Suppressor macrophage treated with lipopolysaccharide for 4 hours (primary cell): ENCODE measurements at places on chromosomes 1 and 21.

DNA sequence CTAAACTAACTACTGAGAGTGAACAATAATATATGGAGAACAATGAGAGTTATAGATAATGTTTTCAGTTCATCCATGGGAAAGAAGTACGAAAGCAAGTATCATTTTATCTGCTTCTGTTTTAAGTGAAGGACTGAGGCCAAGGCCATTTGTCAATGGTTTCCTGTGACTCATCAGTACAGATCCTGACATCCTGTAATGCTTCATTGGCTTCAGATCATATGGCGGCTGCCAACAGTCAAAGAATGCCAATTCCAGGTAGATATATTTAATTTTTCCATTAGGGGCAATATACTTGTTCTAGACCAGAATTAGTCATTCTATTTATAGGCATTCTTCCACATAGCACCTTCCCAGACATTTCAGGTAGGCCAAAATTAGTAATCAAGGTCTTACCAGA, 97.3 kb downstream of the USH2A start:
- no peak for DNase-seq

- DNase-seq: peak; percentile 65
Measured at GRCh38 chr1:32349211-32349708, 13.0 kb downstream of the FAM229A start.

- no peak for DNase-seq
Measured at GRCh38 chr1:161228032-161228431, 2.2 kb downstream of the TOMM40L start.

DNA sequence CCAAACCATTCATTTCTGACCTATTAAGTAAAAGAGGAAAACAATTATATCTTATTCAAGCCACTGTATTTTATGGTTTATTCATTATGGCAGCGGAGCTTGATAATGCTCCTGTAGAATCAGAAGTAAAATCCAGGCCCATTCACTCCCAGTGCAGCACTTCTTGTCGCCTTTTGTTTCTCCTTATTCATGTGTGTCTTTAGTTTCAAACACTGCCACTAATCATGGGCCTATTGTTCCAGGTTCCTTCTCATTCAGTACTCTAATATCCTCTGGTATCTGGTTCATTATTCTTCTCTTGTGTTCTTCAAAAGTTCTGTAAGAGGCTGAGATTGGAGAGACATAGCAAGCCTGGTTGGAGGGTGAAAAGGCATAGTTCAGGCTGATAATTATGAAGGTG, 218.3 kb downstream of the LRRIQ3 start:
- DNase-seq: no peak

DNA sequence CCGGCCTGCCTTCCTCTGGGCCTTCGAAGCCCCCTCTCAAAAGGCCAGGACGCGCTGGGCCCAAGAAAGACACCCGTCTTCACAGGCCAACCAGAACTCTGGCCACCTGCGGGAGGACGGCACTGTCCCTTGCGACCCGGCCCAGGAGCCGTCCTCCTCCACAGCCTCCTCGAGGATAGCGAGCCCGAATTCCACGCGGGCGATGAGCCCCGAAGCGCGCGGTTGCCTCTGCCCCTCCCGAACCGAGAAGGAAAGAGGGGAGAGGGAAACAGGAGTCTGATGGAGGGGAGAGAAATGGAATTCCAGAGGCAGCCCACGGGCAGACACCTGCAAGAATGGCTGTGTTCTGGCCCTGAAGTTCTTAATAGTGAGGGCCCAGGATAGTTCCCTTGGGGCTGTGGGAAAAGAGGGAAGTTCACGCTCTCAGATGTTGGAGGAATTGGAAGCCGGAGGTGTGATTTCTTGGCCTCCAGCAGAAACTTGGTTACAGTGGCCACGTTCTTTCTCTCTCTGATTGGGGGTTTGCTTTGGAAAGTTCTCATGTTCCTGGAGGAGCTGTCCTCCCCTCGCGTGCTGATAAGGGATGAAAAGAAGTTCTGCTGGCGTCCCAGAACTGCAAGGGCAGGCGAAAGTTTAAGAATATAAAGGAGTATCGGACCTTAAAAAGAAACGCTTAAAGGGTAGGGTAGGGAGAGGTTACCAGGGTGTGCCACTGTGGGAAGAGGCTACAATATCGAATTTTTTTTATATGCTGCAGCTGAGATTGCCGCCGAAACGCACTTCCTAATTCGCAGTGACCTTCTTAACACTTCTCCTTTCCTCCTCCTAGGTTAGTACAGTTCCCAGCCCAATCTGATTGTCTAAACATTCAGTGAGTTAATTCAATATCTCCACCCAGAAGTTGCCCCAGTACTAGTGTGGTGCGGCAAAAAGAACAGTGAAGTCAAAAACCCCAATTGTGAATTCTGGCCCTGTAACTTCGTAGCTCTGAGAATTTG, 5.8 kb upstream of the SLC44A5 start:
- DNase-seq: no peak

DNA sequence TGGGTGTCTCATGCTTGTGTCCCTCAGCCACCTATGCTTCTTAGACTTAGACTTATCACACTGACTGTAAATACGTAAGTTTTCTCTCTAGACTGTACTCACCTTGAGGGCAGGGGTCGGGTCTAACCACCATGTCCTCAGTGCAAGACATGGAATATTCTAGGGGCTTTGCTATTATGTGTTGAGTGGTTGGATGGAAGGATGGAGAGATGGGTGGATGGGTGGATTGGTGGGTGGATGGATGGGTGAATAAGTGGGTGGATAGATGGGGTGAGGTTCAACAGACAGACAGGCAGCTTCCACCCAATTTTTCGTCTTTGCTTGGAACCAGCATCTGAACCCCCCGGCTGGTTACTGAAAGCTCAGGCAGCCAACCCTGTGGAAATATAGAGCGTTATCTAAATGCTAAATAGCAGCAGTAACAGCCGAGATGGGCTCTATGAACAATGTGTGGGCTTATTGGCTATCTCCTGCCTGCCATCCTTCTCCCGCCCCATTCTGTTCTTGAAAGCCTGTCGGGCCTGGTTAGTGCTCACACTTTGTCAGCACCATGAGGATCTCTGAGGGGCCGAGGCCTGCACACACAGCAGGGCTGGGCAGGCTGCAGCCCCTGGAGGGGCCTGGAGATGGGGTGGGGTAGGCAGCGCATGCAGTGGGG, 130.7 kb downstream of the ACTL8 start:
- no peak for DNase-seq

GRCh38 chr1:1915911-1916840, 1.1 kb downstream of the CALML6 start:
- no peak for DNase-seq

GRCh38 chr1:214677945-214678344, 75.0 kb downstream of the CENPF start:
- no peak for DNase-seq

- no peak for DNase-seq
Measured at GRCh38 chr21:28959367-28960099, 33.1 kb downstream of the LTN1 start.

GRCh38 chr1:76826072-76826845, 41.0 kb upstream of the ST6GALNAC5 start:
- DNase-seq: no peak

DNA sequence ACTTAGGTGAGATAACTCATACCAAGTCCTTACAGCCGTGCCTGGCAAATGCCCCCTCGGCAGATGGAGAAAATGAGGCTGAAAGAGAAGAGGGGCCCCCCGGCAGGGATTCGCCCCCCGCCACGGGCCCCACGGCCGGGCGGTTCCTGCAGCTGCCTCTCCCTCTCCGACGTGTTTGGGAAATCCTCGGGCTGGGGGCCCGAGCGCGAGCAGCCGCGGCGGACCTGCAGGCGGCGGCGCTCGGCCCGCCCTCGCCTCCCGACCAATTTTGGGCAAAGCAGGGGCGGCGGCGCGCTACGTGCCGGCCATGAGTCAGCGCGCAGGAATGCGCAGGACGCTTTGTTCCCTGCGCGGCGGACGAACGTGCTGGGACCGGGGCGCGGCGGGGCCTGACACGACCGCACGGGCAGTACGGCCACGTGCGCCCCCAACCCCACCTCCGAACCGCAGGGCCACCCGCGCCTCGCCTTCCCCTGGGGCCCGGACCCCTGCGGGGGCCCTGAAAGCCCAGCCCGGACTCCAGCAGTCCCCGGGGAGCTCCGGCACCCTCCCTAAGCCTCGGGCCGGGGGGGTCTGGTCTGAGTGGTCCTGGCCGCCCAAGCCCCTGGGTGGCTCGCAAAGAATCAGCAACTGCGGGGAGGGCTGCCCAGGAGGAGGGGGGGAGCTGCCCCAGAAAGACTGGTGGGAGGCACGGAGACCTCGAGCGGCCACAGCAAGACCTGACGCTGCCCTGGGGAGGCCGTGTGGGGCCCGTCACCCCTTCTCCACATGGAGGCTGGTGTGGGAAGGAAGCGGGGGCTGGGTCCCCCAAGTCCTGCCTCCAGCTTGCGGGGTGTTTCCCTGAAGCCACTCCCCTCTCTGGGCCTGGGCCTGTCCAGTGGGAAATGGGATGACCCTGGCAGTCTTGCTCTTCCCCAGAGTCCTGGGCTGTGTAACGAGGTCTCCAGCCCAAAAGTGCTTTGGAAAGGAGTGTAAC, 11.9 kb upstream of the EDN2 start:
- DNase-seq: peak; percentile 53

DNA sequence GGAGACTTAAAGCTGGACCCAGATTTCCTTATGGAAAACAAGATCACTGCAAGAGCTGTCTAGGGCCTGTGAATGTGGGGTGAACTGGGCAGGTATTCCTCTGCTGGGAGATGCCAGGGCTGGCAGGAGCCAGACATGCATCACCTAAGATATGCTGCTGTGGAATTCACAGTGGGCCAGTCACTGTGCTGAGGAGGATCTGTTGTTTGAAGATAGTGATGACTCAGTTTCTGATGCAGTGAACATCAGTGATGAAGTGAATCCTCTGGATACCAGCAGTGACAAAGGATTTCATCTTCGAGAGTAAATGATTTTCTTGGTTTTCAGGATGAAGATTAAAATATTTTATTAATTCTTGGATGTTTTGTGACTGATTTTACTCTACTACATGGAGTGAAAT, 29.9 kb upstream of the CAMSAP2 start:
- DNase-seq: no peak
